ENCODE measurements at places on chromosomes 7 and 10.

- DNase-seq = no peak
Observed at GRCh38 chr7:133851411-133851810, 275.7 kb upstream of the LRGUK start.

- DNase-seq = no peak
Observed at GRCh38 chr7:29265208-29265923, 70.8 kb downstream of the CHN2 start.

- no peak for DNase-seq
Observed at GRCh38 chr7:34851431-34851830, 185.9 kb downstream of the DPY19L1 start.

DNA sequence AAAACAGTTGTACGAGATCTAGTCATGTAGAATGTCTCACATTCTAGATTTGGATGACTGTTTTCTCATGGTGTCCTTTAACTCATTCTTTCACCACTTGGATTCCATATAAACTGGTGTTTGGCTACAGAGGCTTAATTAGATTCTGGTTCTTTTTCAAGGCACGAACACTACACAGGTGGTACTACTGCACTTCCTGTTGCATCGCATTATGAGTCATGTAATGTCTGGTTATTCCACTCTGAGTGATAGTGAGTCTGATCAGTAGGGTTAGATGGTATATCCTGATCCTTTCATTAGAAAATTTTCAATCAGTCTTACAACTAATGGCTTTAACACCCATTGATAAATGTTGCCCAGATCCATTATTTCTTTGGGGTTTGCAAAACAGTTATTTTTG lies 11.2 kb upstream of the AKAP9 start:
- no peak for DNase-seq

GRCh38 chr10:50369931-50370330 lies 118.6 kb upstream of the ASAH2 start:
- DNase-seq = no peak

GRCh38 chr7:56079450-56080185 lies 13.1 kb downstream of the PHKG1 start:
- DNase-seq = no peak

GRCh38 chr10:84341538-84341856 lies 13.1 kb downstream of the CCSER2 start:
- DNase-seq = no peak

DNA sequence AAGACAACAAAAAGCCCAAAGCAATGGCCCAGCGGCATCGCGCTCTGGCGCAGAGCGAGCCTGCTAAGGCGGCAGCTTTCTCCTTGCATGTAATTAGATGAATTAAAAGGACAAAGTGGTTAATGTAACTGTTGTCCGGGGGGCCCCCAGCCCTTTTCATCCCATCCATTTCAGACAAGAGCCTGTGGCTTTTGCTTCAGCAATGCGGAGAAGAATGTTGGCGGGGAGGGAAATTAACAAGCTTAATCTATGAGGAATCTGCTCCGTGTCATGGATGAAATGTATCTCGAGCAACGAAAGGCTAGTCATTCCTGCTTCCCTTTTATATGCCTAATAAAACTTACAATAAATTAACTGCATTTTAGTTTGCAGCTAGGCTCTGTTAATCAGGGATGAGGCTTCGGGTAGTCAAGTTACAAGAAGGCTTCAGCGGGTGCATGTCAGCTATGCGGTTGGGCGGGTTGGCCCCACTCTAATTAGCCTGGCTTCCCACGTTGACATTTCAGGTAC lies 203.3 kb downstream of the BUB3 start:
- DNase-seq = no peak

- no peak for DNase-seq
Observed at GRCh38 chr7:151311294-151311864, 30.2 kb upstream of the NUB1 start.
